Esophagus squamous epithelium (tissue), 5 donors: ENCODE measurements at places on chromosomes 7 and 10.

GRCh38 chr10:119335671-119336353, 128.4 kb downstream of the GRK5 start:
- no peak for DNase-seq

- no peak for DNase-seq
Measured at GRCh38 chr10:101311185-101312066, 42.5 kb upstream of the BTRC start.

- no peak for DNase-seq
Measured at GRCh38 chr10:85901599-85901998, 465.0 kb downstream of the GRID1 start.

GRCh38 chr7:5478568-5479430, 55.2 kb upstream of the TNRC18 start:
- DNase-seq = no peak

DNA sequence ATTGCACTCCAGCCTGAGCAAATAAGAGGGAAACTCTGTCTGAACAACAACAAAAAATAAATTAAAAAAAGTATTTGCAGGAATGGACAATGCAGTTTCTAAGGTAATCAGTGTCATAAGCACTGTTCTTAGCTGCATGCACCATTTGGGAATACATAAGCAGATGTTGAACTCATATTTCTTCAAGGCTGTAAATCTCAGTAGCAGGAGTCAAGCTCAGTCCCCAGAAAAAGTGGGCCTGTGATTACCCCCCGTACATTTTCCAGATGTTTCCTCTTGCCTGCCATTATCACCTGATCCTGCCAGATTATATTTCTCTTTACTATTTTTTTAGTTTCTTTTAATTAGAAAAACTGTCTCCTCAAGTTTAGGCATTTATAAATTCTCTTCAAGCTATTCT, 667.6 kb upstream of the ANKRD30A start:
- DNase-seq = no peak

GRCh38 chr10:44801383-44802327, 109.5 kb upstream of the TMEM72 start:
- no peak for DNase-seq

DNA sequence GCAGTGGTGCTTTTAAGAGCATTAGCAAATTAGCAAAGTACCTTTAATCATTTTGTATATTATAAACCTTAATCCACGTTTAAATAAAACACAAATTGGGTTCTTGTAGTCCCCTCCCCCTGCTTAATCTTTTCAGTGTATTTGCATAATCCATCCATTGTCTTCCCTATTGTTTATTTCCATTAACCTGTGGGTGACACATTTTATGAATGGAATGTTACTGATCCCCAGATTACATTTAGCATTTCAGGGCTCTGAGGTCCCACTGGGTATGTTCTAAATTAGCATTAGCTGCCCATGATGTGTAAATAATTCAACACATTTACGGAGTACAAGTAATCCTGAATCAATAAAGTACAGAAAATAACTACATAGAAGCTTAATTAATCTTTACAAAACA, 138.4 kb upstream of the FEZF1 start:
- no peak for DNase-seq

DNA sequence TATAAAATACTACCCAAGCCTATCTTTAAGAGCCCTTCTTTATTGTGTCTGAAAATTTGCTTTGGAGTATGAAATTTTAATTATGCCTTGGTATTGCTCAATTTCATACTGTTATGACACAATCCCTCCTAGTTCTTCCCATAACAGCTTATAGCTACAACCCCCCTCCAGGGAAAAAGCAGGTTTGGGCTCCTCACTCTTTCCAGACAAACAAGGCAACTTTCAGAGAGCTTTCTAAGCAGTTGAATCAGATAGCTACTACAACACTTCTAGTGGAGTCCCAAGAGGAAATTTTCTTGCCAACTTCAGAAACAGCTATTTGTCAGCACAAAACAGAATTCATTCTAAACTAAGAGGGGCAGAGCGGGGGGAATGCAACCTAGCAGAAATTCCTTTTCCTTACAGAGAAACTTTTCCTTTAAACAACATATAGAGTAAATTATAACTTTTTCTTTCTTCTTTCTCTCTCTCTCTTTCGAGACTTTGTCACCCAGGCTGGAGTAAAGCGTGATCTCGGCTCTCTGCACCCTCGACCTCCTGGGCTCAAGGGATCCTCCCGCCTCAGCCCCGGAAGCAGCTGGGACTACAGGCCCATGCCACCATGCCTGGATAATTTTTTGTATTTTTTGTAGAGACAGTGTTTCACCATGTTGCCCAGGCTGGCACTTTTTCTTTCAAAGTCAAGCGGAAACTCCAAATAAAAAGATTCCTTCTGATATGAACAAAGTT, 26.0 kb upstream of the JMJD1C start:
- DNase-seq = no peak

- no peak for DNase-seq
Measured at GRCh38 chr7:121140790-121141189, 152.3 kb downstream of the CPED1 start.
